ENCODE measurements at places on chromosomes 4 and X.

DNA sequence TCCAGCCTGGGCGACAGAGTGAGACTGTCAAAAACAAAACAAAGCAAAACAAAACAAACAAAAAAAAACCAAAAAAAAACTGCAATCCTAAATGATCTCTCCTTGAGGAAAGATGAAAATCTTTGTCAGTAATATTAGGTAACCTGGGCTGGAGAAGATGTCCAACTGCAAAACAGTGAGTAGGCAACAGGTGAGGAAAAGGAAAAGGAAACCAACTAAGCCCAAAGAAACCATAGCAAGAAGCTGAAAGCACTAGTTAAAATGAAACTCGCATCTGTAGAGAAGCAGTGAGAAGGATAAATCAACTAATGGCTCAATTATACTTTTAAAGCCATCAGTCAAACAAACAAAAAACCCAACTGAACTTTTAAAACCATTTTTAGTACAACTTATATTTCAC is 54.2 kb downstream of the ENOX2 start:
- no peak for DNase-seq

- no peak for DNase-seq
These were observed 53.1 kb upstream of the HGFAC start for GRCh38 chr4:3388471-3389232.

DNA sequence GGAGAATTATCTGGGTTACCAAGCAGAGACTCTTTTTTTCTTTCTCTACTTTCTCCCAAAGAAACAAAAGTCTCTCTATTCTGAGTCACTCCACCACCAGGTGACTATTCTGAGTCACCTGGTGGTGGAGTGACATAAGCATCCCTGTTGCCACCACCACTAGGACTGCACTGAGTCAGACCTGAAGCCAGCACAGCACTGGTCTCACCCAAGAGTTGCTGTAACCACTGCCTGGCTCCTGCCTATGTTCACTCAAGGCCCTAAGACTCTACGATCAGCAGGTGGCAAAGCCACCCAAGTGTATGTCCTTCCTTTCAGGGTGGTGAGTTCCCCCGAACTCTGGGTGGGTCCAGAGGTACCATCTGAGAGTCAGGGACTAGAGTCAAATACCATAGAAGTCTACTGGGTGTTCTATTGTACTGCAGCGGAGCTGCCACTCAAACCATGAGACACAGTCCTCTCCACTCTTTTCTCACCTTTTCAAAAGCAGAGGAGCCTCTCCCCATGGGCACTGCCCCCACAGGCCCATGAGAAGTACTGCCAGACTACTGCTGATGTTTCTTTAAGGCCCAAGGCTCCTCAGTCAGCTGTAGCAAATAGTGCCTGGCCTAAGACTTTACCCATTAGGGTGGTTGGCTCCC is 209.6 kb upstream of the IRS4 start:
- DNase-seq: no peak

- no peak for DNase-seq
These were observed 4.4 kb downstream of the CTAG2 start for GRCh38 chrX:154648931-154649330.

DNA sequence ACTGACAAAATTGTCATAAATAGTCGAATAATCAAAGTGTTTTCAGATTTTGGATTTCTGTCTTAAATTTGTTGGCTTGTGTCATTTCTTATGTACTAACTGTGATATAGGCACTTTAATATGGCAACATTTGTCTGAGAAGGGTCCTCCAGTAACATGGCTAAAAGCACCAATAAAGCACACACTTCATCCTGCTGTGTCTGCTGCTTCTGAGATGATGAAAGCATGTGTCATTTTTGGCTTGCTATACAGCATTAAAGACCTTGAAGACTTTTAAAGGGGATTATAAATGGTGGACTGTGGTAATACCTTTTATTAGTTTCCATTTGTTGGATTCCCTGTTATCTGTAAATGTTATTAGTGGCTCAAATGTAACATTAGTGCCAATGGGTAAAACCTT is 551.8 kb upstream of the GRID2 start:
- no peak for DNase-seq

DNA sequence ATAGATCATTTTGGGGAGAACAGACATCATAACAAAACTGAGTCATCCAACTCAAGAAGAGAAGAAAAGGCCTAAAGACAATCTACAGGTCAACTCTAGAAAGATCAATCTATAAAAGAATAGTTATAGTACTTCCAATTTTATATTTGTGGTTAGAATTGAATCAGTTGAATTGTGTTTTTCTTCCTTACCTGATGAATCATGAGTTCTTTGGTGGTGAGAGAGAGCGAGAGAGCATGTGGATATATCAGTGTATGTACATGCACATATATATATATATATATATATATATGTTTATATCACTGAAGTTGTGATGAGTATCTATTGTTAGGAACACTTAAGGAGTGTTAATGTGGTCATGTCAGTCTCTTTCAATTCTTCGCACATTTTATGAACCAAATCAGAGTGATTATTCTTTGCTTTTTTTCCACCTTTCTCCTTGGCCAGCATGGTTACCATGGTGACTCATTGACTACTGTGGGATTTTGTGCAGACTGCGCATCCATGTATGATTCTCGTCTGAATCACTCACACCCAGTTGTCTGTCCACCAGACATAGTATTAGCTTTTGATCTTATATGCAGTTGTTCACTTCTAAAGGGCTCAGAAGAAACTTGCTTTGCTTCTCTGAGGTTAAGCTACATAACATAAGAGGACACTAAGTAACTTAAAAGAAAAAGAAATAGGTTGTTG is 90.4 kb upstream of the RAB40AL start:
- no peak for DNase-seq

DNA sequence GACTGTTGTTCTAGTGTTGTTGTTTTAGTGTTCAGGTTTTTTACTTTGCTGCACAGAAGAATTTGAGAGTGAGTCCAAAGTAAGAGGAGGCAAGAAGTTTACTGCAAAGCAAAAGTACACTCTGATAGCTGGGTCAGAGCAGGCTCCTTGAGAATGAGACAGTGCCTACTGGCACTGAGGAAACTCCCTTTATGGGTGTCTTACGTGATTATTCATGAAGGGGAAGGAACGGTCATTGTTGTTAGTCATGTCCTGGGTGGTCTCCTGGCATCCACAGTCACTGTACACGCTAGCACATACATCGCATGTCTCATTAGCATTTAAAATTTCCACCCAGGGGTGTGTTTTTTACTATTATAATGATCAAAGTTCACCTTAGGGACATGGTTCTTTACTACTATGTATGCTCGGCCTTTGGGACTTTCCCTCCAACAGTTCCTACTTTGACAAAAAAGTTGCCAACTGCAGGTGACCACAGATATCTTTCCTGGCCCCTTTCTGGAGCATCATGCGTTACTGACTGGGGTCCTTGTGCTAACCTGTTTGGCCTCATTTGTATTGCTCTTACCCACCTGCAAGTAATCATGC is 688.9 kb upstream of the AMOT start:
- no peak for DNase-seq

GRCh38 chrX:12711435-12712040 is 79.7 kb upstream of the PRPS2 start:
- no peak for DNase-seq

Data from DMS 273 treated with DMSO at 0.1 percent for 48 hours (cell line).